ENCODE measurements at places on chromosomes 3 and 15.

DNA sequence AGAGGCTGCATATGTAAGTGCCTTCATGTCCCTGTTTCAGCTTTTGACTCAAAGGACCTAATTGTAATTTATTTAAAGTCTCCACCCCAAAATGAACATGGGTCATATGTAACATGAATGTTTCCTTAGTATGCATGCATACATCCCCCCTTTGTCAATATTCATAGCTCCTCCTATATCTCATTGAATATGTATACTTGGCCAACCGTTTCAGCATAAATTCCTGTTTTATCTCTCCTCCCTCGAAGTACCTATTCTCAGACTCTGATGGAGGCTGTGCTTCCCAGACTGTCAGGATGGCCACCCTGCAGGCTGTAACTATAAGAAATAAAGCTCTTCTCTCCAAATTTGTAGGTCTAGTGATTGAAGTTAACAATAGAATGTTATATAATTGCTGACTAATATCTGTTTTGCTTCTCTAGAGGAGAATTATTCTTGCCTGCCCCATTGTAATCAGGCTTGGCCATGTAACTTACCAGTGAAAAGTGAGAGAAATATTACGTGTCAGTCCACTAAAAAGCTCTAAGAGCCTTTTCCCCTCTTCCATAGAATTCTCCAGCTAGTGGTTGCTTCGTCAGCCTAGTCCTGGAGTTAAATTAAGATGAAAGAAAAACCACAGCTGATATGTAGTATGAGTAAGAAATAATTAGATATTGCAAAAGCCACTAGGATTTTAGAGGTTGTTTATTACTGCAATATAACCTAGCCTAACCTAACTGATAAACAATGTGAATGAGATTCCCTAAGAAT lies 245.1 kb downstream of the ZNF385D start:
- DNase-seq = no peak

GRCh38 chr3:30948426-30948825 lies 54.0 kb upstream of the GADL1 start:
- DNase-seq = no peak

GRCh38 chr3:73513260-73513659 lies 111.5 kb downstream of the PDZRN3 start:
- DNase-seq = no peak

DNA sequence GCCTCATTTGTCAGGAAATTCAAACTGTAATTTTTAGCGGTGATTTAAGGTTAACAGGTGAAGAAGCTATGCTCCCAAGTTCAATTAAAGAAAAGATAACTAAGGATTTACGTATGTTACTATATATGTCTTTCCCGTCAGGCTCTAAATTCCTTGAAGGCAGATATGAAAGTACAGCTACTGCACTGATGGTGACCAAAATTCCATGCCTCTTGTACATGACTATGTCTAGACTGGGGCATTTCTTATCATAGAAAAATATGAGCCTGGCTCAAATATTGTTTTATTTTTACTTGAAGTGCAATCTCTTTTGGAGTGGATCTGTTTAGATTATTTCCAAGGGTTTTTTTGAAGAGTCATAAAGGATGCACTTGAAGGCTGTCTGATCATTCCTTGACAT lies 647.1 kb upstream of the KCNMB2 start:
- no peak for DNase-seq

DNA sequence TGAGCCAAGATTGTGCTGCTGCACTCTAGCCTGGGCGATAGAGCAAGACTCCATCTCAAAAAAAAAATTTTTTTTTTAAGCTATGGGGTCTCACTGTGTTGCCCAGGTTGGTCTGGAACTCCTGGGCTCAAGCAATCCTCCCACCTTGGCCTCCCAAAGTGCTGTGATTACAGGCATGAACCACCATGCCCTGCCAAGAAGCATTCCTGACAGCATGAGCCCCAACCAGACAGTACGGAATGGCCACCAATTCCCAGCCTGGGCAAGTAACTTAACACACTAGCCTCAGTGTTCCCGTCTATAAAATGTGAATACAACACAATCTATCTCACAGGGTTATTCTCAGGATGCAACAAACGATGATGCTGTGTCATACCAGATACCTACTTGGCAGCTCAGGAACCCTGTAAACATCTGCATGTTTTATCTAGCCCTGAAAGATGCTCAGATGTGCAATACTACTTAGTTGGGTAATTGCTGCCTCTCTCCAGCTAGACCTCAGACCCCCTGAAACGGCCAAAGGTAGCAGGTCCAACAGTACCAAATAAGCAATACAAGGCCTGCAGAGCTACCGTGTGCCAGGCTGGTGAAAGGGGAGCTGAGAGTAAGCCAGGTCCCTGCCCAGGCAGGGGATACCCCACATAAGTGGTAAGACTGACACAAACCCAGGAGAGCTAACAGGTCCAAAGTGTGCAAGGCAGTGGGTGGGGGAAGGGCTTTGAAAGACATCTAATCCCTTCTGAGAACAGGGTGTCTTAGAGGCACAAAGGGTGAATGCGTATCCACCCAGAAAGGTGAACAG lies 1.9 kb downstream of the TKT start:
- no peak for DNase-seq

GRCh38 chr15:89211678-89212170 lies 9.7 kb downstream of the RLBP1 start:
- no peak for DNase-seq

DNA sequence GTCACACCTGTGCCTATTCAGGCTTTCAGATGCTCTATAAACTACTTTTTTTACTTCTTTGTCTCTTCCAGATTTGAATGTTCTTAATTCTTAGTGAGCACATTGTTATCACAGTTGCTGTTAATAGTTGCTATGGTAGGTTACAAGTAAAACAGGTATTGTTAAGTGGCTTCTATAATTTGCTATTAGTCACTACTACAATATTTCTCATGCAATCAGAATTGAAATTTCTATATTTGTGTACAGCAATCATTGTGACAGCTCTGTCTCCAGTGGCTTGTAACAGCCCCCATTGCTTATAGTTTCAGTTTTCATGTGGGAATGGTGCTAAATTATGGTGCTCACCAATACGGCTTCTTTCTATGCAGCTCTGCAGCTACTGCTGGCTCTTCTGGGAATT lies 318.4 kb upstream of the GOLIM4 start:
- DNase-seq = no peak

All from stimulated activated CD4-positive, alpha-beta T cell treated with anti-CD3 and anti-CD28 coated beads, TNF-alpha, amount 100 ng/mL, for 48 hours (primary cell).